ENCODE measurements at places on chromosomes 3 and 15.

GRCh38 chr3:124034844-124035152 is 42.9 kb upstream of the ROPN1 start:
- no peak for DNase-seq

- DNase-seq = no peak
Measured at GRCh38 chr15:73019601-73020146, 32.6 kb upstream of the NEO1 start.

DNA sequence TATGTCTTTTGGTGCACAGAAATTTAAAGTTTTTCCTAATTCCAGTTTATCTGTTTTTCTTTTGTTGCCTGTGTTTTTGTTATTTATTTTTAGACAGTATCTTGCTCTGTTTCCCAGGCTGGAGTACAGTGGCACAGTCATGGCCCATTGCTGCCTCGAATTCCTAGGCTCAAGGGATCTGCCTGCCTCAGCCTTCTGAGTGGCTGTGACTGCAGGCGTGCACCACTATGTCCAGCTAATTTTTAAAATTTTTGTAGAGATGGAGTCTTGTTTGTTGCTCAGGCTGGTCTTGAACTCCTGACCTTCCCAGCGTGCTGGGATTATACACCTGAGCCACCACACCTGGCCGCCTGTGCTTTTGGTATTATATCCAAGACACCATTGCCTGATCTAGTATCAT is 22.8 kb downstream of the KAT2B start:
- no peak for DNase-seq

DNA sequence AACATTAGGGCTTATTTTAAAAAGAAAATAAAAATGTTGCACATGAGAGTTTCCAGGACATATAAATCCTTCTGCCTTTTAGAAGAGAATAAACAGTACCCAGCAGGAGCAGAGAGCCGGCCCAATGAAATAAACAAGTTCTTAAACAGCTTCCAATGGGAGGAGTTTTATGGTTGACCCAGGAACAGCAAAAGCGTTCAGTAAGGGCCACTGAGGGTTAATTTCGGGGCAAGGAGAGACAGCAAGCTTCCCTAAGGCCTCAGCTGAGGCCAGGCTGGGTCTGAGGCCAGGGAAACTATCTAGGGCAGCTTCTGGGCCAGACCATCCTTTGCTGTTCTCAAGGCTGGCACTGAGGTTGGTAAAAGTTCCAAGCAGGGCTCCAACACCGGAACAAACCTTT is 3.4 kb downstream of the PDZRN3 start:
- DNase-seq = no peak

DNA sequence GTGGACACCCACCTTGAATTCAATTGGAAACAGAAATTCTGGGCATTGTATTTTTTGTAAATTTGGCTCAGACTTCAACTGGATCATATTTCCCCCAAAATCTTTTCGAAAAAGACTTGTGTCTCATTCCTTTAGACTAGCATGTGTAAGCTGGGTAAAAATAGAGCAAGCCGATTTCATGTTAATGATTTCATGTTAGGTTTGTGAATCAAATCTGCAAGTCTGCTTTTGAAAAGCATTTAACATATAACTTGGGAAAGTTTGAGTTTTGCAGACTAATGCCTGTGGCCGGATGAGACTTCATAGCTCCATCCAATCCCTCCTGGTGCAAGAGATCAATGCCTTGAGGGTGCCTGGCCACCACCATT is 64.5 kb downstream of the FLNB start:
- DNase-seq = no peak

All from MV-4-11 (cell line).